ENCODE measurements at places on chromosomes 11 and 22.

DNA sequence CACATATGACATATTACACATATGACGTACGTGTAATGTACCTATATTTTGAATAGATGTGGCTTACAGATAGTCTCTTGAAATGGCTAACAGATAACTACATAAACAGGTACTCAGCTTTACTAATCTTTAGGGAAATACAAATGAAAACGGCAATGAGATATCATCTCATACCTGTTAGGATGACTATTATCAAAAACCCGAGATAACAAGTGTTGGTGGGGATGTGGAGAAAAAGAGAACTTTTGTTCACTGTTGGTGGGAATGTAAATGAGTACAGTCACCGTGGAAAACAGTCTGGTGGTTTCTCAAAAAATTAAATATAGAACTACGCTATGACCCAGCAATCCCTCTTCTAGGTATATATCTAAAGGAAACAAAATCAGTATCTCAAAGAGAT is 247.6 kb downstream of the ETS1 start:
- DNase-seq = no peak

GRCh38 chr22:35568751-35569739 is 28.4 kb downstream of the RASD2 start:
- DNase-seq = no peak

DNA sequence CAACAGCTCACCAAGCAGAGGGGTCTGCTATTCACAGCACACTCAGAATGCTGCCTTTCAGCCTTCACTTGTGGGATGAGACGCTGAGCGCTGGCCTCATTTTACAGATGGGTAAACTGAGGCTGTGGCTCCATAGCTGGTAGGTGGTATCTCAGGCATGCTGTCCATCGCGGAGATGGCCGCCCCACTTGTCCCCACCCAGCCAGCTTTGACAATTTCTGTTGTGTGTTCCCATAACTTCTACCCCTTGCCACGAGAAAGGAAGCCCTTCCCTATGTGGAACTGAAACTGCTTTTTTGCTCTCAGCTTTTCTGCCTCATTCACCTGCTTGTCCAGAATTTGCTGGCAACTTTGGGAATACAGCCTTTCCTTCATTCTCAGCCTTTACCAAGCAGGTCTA is 36.1 kb upstream of the NNMT start:
- DNase-seq = no peak

GRCh38 chr11:32819187-32819586 is 10.5 kb upstream of the PRRG4 start:
- DNase-seq = no peak

- DNase-seq = no peak
Observed at GRCh38 chr11:13682212-13682611, 13.7 kb downstream of the FAR1 start.

- DNase-seq = no peak
Observed at GRCh38 chr22:49052023-49052538, 775.6 kb downstream of the BRD1 start.

- no peak for DNase-seq
Observed at GRCh38 chr11:126162306-126163030, 49.0 kb downstream of the RPUSD4 start.

- DNase-seq = no peak
Observed at GRCh38 chr11:64069401-64070313, 33.9 kb downstream of the FLRT1 start.

DNA sequence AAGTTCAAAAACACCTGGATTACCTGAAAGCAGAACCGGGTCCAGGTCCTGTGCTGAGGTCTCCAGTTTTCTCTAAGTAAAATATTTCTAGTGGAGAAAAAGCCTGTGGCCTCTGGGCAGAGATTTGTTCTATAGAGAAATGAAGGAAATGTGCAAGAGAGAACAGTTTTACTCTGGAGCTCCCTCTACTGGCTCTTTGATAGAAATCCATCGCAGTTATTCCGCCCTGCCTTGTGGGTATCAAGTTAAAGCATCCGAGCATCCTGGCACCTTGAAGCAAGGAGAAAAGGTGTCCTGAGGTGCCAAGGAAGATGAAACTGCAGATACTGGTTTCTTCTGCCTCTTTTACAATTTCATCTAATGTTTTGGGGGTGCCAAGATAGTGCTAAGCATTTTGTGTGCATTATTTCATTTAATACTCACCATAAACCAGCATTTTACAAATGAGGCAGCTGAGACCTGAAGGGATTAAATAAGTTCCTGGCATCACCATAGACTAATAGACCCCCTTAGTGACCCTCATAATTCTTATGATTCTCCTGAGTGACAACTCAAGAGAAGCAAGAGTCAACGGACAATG is 113.1 kb upstream of the HSD17B12 start:
- peak; percentile 16 for DNase-seq

DNA sequence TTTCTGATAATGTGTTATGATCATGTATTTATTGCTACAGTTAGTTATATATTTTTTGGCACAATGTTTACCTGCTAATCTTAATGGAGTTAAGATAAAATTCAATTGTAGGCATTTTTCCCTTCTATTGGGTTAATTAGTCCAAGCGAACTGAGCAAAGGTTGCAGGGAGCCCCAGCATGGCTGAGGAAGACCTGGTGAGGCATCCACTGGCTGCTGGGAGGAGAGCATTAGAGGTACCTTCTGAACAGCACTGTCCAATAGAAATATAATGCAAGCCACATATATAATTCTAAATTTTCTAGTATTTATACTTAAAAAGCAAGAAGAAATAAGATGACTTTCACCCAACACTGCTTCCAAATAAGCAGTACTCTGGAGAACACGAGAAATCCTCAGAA is 689 bp upstream of the TMEM126A start:
- DNase-seq = no peak

GRCh38 chr11:96332126-96332771 is 10.7 kb downstream of the MAML2 start:
- no peak for DNase-seq
